ENCODE measurements at places on chromosomes 6 and 20.

DNA sequence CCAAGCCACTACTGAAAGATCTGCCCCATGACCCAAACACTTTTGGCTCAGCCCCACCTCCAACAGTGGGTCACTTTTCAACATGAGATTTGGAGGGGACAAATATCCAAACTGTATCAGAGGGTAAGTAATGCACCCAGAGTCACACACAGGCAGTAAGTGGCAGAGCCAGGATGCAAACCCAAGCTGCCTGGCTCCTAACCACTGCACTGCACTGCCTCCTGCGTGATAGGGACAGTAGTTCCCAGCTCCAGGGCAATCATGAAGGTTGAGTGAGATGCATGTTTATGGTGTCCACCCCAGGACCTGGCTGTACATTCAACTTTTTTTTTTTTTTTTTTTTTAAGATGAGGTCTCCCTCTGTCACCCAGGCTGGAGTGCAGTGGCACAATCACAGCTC lies 88.2 kb downstream of the TOX2 start:
- no peak for DNase-seq

DNA sequence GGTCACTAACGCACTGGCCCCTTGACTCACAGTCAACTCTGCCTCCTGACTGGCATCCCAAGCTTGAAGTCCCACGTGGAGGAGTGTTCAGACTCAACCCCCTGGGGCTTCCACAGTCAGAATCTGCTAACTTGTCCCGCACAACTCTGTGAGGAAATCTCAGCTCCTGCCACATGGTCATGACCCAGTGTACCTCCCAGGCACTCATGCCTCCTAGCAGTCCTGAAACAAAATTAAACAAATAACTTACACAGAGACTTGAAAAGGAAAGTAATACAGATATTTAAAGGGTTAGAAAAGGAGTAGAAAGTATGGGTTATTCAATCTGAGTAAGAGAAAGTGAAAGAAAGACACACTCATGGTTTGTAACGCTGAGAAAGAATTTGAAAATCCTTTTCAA lies 134.9 kb downstream of the GMDS start:
- no peak for DNase-seq

DNA sequence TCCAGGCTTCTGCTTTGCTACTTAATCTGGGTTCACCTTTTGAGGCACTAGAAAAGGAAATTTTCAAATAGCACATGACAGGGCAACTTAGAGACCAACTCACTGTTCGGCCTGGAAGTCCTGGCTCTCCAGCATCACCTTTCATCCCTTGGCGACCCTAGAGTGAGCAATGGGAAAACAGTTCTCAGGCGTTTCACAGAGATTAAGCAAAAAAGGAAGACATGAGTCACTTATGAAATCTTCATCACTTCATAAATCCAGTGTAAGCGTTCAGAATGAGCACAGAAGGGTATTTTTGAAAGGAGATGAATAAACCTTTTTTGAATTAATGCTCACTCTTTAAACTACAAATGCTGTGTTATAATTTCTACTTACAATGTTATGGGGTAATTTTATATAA lies 104.0 kb downstream of the COL12A1 start:
- DNase-seq: no peak

DNA sequence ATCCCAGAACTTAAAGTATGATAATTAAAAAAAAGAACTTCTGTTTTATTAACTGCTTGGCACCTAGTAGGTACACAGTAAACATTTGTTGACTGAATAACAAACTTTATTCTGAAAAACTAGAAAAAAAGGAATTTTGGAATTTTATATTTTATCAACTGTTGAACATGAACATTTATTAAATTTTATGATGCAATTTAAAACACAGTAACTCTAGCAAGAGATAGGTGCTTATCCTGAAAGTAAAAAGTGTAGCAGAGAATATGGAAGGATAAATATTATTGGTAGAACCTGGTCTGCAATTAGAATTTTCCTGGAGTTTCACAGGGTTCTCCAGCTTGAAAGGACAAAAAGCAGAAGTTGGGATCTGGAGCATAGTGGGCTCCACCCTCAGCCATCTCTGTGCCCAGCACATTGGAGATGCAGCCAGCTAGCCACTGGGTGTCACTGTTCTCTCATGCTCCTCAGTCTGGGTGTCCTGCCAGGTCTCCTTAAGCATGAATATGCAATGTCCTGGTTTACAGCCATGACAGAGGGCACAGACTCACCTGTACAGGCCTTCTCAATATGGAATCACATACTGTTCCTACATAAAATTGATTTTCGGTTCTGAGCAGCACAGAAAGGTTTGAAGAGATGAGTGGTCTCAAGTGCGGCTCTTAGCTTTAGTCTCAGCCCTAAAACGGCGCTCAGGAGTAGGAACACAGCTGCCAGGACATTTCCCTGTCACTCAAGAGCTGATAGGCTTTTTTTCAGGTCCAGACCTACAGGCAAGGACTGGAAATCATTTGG lies 31.7 kb upstream of the IL20RA start:
- peak; percentile 60 for DNase-seq

GRCh38 chr6:169997187-169997929 lies 245.9 kb downstream of the ERMARD start:
- peak; percentile 6 for DNase-seq

DNA sequence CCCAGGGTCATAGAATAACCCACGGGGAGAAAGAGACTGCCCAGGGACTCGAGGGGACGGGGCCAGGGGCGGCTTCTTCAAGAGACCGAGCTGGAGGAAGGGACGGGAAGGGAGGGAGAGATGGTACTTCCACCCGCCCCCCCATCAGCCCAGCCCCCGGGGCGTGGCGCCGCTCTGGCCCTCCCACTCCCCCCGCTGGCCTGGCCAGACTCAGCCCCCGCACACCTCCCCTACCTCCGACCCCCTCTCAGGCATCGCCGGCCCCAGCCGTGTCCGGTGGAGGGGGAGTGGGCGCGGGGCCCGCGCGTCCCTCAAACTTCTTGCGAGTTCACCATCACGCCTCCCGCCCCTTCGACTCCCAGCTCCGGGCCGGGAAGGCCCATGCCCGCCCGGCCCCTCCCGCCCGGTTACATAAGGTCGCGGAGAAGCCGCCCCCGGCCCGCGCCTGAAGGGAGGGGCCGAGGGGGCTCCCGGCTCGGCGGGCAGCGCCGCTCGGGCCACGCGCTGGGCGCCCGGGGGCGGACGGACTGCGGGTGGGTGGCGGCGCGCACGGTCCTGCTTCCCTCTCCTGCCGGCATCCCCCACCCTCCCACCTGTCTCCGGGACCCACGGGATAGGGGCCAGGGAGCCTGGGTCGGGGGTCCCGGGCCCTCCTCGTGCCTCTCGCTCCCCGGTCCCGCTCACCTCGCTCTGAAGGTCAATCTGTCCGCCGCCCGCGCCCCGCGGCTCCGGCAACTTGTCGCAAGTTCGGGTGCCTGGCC lies 562 bp downstream of the TFEB start:
- peak; percentile 92 for DNase-seq

DNA sequence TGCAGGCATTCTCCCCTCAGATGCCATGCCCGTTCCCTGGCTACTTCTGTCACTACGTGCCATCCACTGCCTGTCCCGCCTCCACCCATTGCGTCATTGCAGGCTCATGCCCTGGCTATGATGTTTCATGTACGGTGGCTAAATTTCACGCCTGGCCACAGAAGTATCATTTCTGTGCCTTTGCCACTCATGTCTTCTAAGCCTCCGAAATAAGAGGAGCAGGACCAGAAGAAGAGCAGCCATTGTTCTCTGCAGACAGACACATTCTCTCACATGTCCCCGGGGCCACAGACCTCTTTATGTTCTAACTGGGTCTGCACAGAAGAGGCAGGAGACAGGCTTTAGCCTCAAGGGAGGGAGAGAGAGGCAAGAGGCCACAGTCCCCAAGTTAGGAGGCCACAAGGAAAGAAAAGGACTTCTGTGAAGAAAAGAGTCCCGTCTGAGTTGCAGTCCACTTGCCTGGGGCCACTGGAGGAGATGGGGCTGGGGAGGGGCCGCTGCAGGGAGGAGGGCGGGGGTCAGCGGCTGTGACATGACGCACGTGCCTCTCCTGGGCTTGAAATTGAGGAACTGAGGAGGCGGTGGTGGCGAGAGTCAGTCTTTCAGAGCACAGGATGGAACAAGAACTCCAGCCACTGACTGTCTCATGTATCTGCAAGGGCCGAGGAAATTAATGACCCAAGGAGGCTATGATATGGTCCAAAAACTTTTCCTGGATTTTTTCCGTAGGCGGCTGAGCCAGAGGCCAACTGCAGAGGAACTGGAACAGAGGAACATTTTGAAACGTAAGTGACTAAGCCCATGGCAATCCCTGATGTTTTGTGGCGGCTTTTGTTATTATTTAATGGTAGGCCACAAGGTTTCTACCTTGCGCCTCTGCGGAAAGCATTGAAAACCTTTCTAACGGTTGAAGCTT lies 55.9 kb downstream of the TBC1D7 start:
- no peak for DNase-seq

- DNase-seq: no peak
These were observed 100.9 kb upstream of the IYD start for GRCh38 chr6:150267686-150268561.

- peak; percentile 31 for DNase-seq
These were observed 63.9 kb downstream of the KCNS1 start for GRCh38 chr20:45037050-45037449.

DNA sequence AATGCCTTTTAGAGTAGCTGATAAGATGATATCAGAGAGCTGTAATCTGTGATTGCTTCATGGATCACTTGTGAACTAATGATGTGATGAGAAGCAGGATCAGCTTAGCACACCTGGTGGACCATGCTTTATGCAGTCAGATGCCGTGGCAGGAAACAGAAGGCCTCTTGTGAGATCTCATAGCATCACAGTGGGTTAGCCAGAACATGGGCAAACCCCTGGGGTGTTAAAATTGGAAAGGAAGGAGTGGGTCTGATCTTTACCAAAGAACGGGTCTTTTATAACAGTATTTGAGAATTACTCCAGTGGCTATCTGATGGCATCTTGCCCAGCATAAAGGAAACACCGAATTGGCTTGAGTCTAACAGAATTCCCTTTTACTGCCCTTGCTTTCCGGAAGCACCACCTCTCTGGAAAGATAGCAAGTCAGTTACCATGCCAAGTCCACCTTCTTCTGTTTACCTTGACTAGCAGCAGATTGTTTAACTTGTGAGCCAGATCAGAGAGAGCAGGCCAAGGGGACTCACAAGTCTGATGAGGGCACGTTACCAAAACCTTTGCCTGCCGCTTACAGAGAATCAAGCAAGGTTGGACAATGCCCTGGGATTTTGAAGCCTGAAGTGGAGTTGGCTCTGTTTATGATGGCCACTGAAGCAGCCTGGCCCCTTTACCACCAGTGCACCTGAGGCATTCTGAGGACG lies 20.9 kb upstream of the SRF start:
- DNase-seq: no peak

DNA sequence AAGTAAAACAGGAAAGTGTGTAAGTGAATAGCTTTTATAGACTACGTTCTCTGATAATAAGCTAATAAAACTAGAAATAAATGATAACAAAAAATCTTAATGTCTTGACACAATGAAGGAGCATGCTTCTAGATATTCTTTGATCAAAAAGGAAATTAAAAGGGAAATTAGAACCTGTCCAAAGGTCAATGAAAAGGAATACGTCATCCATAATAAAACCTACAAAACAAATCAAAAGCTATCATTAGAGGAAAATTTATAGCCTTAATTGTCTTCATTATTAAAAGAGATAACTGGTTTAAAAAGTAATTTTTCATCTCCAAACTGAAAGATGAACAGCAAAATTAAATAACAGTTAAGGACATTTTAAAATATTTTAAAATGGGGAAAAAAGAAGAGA lies 196.3 kb upstream of the BTBD3 start:
- no peak for DNase-seq

- DNase-seq: no peak
These were observed 68.8 kb downstream of the GJA1 start for GRCh38 chr6:121504227-121504626.

DNA sequence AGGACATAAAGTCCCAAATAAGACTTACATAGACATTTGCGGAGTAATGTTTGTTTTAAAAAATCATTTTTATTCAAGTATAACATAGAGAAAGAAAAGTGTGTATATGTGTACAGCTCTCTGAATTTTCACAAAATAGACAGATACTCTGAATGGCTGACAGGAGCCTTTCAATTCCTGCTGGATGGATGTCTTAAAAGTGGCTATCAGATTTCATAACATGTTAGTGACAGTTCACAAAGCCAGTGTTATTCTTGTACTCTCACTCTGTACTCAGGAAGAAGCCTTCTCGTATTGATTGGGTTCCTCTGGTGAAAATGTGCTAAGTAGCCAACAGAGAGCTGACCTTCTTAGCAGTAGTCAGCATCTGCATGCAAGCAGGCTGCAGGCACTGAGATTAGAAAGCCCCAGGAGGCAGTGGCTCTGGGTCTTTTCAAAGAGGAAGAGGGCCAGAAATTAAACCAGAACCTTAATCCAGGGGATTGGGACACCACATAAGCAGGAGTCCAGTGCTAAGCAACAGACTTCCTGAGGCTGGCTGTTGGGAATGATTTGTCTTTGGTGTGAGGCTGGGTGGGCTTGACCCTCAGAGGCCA lies 19.7 kb downstream of the SLC17A4 start:
- no peak for DNase-seq

GRCh38 chr6:155887421-155887820 lies 431.8 kb upstream of the NOX3 start:
- DNase-seq: no peak

DNA sequence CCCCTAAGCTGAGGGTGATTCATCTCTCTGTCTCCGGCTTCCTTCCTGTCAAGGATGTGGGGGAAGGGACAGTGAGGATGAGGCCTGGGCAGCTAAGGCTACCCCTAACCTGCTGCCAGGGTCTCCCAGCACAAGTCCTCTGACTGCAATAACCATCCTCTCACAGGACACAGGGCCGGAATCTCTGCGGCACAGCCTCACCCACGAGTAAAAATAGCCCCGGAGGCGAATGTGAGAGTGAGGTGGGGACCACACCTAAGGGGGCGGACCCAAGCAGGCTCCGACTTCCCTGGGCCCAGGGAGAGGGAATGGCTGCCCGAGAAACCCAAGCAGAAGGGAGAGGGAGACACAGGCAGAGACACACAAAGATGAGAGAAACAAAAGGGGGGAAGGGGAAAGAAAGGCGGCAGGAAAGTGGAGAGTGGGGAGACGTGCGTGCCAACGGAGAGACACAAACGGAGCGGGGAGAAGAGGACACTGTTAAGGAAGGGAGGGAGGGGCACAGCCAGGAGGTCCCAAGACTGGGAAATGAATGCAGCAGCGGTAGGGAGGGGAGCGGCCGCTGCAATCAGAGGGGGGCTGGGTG lies 1.4 kb downstream of the CLIC1 start:
- DNase-seq: peak; percentile 57

GRCh38 chr6:43488667-43489276 lies 11.4 kb downstream of the TJAP1 start:
- DNase-seq: no peak

DNA sequence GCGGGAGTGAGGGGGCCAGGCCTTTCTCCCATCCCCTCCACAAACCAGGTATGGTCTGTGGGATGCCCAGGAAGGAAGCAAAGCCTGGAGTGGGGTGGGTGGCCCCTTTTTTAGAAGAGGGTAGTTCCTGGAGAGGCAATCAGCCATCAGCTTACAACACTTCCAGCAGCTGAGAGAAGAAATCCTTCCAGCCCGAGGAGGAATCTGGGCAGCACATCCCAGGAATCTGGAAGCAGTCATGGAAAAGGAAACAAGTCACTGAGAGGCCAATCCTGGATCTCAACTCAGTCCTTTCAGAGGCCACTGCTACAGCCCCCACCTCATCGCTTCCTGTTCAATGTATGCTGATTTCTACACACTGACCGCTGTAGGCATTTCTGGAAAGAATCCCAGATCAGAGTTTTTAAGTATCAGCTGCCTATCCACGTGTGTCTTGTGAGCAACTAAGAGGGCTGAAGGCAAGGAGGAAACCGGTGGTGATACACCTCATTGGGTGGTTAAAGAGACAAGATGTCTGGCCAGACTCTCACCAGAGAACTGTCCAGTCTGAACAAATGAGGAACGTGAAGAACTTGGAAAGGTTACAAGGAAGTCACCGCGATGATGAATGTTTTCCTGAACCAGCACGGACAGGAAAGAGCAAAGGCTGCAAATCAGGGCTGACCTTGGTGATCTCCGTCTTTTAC lies 92.9 kb upstream of the SHLD1 start:
- peak; percentile 92 for DNase-seq
